ENCODE measurements at places on chromosomes 2 and 18.

DNA sequence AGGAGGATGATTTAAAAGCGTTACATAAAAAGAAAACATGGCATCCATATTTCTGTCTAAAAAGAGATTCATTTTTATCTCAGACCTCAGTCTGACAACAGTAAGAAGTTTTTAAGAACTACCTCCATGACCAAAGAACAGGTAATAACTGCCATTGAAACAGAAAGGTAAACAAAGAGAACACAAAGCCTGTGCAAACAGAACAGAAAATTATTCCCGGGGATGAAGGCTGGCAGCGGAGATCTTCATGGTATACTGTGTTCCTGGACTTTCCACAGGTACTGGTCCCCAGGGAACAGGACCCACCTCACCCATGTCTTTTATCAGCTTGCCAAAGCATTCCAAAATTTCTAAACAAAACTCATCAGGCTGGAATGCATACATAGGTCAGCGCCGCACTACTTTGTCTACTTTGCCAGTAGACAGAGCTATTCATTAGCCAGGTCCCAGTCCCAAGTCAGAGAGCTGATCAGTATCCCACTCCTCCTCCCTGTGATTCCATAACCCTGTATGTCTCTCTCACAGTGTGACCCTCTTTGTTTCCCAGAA lies 277.3 kb downstream of the MBD2 start:
- no peak for DNase-seq

GRCh38 chr2:236252602-236253001 lies 11.6 kb downstream of the ASB18 start:
- DNase-seq, result no peak

GRCh38 chr18:63460414-63460813 lies 16.3 kb upstream of the SERPINB5 start:
- DNase-seq, result no peak

DNA sequence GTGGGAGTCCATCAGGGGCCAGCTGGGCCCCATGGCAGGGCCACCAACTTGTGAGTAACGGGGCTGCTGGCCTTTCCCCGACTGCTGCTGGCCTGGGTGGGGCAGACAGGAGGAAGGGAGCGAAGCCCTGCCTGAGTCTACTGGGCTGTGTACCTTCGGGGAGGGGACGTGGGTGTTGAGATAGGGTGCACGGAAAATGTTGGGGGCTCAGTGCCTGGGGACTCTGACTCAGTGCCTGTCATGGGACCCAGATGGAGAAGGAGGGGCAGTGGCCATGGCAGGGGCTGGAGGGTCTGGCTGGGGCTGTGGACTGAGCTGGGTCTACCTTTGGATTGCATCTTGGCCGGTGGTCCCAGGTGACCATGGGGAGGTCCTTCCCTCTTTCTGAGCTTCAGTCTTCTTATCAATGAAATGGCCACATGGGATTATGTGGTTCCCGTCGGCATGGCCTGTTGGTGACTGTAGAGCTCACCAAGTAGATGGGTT lies 4.0 kb downstream of the SLC4A3 start:
- no peak for DNase-seq

GRCh38 chr18:36465970-36466369 lies 168.5 kb downstream of the FHOD3 start:
- DNase-seq, result no peak

GRCh38 chr2:97691166-97691565 lies 21.7 kb downstream of the C2orf92 start:
- no peak for DNase-seq

DNA sequence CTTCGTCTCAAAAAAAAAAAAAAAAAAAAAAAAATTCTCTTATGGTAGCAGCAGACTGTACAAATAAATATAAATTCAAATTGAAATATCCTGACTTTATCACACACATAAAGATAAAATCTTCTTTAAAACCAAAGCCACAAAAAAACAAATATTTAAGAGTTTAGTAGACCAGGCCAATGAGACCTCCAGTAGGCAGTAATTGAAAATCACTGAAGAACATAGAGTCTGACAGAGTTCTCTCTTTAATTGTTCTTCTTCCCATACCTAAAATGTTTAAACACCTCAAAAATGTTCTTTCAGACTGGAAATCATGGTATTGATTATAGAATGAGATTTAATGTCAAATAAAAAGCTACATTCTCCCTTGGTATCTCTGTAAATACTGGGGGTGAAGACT lies 20.8 kb downstream of the PRPF40A start:
- no peak for DNase-seq

GRCh38 chr2:79640001-79640400 lies 127.2 kb downstream of the CTNNA2 start:
- no peak for DNase-seq

- no peak for DNase-seq
These were observed 271.3 kb downstream of the CYRIA start for GRCh38 chr2:16394072-16394985.

DNA sequence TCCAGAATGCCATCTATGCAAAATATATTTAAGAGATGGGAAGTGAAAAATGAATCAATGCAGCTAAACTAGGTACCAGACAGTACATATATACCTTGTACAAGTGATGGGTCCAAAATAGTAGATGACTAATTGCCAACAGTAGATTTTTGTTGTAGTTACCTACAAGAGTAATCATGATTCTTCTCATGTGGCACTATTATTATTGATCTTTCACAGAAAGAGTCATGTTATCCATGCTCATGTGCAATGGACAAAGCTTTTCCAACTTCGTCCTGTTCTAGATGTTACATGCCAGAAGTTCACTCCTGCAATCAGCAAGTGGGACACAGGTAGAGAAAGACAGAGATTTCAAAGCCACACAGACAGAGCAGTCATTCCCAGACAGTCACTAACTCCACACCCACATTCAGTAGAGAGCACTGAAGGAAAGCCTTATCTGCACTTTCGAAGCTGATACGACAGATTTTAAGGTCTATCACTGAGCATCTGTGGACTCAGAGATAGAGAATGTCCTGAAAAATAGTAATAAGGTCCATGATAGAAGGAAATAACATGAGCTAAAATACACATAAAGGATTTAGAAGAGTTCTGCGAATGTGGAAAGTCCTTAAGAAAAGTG lies 101.6 kb upstream of the ITPRID2 start:
- no peak for DNase-seq

DNA sequence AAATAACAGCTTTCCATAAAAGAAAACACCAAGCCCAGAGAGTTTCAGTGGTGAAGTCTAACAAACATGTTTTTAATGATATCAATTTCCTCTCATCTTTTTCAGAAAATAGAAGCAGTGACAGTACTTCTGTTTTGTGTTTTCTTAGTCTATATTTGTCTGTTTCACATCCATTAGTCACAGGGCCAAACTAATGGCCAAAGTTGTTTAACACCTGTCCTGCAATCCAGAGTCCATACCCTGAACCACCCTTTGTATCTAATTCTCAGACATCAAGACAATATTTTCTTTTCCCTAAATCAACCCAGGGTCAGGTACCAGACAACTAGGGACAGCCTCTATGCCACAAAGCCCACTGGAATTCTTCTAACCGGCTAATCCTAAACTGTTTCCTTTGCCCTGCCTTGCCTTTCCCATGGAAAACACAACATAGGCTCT lies 25.9 kb downstream of the TMSB10 start:
- no peak for DNase-seq

DNA sequence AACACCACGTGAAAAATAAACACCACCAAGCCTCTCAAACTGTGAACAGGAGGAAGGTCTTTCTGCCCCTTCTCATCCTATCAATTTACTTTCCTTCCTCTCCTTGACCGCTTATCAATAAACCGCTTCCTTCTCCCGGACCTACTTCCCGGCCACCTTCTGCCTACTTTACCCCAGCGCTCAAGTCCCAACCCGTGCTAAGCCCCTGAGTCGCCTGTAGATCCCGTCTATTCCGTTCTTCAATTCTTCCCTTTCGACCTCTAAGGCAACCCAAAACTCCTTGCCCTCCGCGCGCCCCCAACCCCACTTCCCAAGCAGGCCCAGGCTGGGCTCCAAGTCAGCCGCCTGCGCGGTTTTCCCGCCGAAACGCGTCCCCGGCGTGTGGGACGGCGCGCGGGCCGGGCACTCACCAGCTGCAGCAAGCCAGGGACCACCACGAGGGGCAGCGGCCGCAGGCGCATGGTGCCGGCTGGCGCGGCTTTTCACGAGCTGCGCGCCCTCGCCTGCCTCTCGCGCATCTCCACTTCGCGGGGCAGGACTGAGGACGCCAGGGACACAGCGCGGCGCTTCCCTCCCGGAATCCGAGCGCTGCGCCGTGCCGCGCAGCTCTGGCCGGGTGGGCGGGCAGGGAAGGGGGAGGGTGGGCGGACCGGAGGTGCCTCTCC lies at the start of gene NXPH2:
TSS of gene NXPH2 (minus strand) at position 610 of the 665 bp plus-strand sequence. CDS start at position 461, 149 bp downstream.
- DNase-seq, result no peak

DNA sequence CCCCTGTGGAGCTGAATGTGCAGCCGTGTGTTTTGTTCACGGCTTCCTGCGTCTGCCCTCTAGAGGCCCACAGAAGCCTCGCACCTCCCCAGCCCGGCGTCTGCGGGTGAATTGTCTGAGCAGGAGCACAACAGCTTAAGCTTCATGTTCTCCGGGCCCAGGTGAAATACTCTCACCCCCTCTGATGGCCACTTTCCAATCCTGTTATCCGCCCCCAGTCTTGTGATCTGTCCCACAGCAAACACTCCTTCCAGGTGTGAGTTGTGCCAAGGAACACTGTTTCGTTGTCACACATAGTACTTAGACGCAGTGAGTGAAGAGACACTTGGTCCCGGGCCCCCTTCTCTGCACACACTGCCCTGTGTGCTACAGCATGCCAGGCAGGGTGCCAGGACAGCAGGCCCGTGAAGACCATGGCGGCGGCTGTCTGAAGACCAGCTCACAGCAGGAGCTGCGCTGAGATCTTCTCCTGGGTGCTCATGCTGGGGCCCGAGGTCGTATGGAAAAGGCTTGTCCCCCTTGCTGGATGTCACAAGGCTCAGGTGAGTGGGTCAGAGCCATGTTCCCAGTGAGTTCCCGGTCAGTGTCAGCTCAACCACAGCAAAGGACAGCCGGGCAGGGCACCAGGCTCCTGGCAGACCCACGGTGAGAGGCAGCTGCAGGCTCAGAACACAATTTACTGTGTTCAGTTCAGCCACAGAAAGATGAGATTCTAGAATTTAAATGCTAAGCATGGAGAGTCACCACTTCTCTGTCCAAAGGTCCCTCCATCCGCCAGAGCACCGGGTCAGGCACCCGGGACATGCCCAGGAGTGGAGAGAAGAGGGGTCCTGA lies 6.8 kb upstream of the PXDN start:
- DNase-seq, result no peak

- no peak for DNase-seq
These were observed 674.3 kb downstream of the STK39 start for GRCh38 chr2:167572883-167573619.

DNA sequence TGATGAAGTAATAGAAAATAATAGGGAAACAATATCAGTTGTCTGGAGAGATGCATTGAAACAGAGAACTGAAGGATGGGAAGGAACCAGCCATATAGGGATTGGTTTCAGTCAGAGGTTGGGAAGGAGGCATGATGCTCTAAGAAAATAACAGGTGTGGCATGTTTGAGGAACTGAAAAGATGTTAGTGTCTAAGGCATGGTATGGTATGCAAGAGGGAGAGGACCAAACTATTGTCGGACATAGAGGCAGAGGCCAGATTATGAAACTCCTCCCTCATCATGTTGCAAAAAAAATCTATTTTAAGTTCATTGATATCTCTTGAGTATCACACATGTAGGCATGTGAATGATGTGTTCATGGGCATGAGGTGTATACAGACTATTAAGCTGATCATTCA lies 48.9 kb upstream of the EMILIN2 start:
- DNase-seq, result no peak

DNA sequence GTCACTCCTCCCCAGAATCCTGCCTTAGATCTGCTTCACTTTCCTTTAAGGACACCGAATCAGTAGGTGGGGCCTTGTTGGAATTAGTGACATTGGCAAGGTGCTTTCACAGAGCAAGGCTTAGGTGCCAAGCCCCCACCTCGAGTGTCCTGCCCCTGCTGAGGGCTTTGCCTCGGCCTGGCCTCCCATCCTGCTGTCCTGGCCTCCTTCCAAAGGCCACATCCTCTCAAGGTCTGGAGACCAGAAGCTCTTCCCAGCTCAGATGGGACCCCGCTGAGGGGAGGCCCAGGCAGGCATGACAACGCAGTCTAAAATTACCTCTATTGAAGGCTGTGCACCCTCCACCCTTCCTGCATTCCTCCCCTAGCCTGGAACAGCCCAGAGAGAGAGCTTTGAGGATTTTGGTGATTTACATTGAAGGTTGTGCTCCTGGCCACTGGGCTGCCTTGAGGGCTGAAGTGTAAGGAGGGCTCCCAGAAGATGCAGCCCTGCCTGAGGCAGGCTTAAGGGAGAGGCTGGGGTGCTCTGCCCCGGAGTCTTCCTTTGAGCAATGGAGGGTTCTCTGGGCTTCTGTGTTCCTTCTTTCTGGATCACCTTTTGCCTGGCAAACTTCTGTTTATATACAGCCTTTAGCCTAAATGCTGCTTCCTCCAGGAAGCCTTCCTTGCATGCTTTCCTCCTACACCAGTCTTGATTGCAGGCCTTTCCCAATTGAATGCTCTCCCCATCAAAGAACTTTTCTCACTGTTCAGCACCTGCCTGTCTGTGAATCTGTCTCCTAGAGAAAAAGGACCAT lies 154.4 kb downstream of the DDX1 start:
- no peak for DNase-seq

- DNase-seq, result no peak
These were observed 267.7 kb downstream of the BCL11A start for GRCh38 chr2:60285626-60286316.

DNA sequence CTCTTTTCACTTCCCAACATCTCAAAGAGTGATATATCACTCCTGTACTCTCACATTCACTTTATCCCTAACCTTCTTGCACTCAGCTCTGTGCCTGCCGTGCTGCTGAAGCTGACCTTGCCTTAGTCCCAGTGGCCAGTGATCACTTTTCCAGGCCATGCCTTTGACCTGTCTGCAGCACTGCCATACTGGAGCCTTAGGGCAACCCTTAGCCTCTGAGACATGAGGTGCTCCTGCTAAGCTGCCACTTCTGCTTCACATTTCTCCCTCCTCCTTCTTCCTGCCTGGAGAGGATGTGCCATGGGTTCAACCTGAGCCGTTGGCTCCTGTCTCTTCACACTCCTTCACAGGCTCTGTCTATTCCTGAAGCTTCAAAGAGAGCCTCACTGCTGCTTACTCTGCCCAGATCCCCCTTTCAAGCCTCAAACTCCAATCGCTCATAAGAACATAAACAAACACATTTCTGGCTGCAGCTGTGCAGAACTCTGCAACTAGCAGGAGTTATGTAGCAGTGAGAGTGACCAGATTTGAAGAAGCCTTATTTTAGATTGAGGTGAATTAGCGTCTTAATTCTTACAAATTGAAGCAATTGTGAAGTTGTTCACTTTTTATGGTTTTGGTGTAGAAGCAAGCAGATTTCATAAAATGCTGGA lies 716.2 kb upstream of the FANCL start:
- DNase-seq, result no peak

GRCh38 chr18:36942264-36942663 lies 113.3 kb downstream of the KIAA1328 start:
- no peak for DNase-seq

GRCh38 chr2:64649013-64649484 lies 4.7 kb downstream of the SERTAD2 start:
- no peak for DNase-seq

All from CD14-positive monocyte (primary cell).